CD4-positive, alpha-beta T cell treated with Interleukin-15 for 4 hours (primary cell): ENCODE measurements at places on chromosomes 12 and 14.

GRCh38 chr12:7282844-7283243, 21.0 kb upstream of the ACSM4 start:
- no peak for DNase-seq

GRCh38 chr12:51399891-51400290, 8.7 kb upstream of the GALNT6 start:
- DNase-seq, result no peak

GRCh38 chr14:101849125-101849524, 87.6 kb downstream of the PPP2R5C start:
- DNase-seq, result no peak

DNA sequence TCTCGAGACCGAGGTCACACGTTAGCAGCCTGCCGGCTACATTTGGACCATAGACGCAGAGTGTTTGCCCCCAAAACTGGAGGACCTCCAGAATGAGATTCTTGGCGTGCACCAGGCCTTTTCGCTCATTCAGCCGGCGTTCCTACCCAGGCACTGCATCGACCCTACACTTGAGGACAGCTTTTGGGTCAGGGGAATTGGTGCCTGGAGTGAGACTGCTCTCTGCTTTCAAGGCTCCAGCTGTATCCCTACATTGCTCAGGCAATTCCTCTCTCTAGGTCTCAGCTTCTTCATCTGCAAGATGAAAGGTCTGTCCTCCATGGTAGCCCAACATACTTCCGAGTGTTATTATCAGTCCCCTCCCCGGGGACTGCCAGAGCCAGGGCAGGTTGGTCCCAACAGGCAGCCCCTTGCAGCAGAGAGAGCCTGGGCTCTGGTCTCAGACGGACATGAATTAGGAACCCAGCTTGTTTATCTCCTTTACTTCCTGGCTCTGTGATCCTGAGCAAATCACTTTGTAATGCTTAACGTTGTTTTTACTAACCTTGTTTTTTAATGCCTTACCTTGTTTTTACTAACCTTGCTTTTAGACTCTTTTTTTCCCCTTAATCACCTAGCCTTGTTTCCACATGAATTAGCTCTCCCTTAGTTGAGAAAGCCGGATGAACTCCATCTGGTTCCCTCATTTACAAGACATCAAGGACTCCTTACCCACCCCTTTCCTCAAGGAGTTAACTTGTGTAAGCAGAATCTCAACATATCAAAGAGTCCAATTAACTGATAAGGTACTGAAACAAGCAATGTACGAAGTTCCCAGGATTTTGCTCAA, 892 bp downstream of the TCHP start:
- no peak for DNase-seq

DNA sequence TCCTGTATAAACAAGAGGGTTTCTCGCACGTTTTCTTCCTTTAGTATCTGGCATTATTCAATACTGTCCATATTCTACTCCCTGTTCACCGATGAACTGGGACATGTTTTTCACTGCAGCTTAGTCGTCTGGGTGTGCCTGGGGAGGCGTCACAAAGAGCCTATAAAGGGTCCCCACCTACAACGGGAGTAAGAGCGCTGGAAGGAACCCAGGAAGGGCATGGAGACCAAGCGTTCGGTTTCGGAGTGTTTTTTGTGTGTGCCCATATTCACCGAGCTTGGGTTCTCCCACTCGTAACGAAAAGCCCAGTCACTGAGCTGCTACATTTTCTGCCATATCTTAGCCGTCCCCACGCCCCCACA, 592 bp upstream of the USP15 start:
- DNase-seq, result no peak

DNA sequence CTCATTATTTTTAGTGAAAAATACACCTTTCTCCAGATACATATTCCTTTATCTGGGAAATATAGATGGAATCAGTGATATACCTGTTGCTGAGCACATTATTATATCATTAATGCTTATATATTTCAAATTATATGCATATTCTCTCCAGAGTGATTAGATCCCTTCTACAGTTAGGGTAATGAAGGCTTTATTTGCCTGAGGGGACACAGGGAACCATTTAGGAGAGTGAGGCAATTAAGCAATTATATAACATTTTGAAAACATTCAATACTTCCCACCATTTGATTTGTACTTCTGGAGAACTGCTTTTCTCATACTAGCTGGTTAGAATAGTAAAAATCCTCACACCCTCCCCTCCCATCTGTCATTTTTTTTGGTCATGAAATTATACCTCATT, 212.8 kb upstream of the NOVA1 start:
- DNase-seq, result no peak

- DNase-seq, result no peak
These were observed 34.1 kb upstream of the C12orf75 start for GRCh38 chr12:105296116-105297089.

DNA sequence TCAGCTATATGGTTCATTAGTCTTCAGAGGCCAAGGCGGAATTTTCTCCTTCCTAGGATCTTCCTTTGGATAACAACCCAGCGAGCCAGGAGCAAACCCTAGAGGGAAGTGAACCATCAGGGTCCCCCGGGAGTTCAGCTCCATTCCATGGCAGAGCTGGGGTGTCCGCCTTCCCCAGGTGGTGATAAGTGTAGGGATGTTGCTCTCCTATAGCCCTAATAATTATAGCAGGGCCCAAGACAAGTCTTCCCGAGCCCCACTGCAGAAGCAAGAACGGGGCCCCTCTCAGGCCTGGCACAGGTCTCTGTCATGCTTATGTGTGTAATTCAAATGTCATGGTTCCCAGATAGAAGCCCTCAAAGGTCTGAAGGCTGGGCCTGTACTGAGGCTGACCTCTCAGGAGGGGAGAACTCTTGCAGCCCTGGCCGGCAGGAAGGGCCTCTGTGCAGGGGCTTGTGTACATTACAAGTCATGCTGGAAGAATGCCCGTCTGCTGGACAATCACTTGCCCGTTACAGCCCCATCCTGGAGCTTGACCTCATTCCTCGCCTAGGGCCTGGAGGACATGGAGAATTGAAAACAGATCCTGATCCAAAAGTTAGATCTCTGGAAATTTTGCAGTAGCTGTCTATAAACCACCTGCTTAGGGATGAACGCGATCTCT, 17.3 kb downstream of the LRTM2 start:
- DNase-seq, result no peak

DNA sequence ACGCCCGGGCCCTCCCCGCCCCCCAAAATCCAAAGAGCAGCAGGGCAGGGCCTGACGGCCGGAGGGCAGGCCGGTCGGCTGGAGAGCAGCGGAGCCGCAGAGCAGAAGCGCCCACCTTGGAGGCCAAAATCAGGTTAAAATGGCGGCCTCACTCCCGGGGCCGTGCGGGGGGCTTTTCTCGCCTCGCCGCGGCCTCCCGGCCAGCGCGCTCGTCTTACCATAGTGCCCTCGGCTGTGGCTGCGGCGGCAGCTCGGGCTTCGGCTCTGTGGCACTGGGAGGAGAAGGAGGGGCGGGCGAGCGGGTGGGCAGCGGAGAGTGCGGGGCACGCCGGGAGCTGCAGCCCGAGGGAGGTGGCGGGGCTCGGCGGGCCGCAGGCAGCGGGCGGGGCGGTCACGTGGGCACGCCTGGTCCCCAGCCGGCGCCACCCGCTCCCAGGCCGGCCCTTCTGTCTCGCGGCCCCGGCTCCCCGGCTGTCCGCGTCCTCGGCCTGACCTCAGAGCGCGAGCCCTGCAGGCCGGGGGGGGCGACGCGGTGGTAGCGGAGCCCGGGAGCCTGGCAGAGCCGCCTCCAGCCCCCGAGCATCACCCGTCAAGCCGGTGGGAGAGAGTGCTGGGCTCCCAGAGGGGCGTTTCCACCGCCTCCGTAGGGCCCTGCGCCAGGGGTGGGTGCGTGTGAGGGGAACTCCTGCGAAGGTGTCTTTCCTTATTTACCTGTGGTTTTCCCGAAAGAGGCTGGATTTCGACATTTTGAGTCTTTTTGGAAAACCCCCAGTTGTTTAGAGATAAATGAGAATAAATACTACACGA, at the start of gene CFL2:
CFL2 (minus strand) TSS at position 274 of the 807 bp plus-strand sequence; CDS start at position 221, 53 bp downstream.
- DNase-seq, result peak; percentile 74

DNA sequence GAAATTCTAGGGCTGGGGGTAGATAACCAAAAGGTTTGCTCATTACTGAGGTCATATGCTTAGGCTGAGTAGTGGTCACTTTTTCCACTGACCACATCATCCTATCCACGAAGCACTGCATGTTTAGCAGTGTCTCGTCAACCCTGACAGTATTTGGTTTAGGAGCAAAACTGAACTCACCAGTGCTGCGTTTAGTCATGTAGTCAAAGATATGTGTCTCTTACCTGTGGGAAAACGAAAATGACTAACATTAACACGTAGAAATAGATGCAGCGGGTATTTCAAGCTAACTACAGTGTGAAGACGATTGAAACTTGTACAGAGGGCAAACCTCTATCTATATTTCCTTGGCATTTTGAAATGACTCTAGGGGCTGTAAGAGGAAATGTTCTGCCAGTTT, 34.6 kb downstream of the MTHFD1 start:
- DNase-seq, result no peak

- DNase-seq, result no peak
These were observed 173.1 kb downstream of the DUSP6 start for GRCh38 chr12:89179245-89179644.

- DNase-seq, result peak; percentile 78
These were observed 11.9 kb downstream of the RARG start for GRCh38 chr12:53219956-53220693.

DNA sequence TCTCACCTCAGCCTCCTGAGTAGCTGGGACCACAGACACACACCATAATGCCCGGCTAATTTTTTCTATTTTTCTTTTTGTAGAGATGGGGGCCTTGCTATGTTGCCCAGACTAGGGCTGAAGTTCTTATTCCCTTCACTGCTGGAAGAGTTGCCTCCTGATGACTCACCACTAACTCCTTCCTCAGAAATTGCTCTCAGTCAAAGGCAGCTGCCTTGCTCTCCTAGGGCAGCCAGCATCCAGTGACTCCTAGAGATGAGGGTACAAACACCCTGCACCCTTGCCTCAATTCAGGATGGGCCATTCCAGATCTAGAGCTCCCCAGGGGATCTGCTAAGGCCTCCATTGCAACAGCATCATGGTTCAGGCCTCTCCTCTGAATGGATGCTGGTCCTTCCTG, 54.0 kb upstream of the RASSF8 start:
- DNase-seq, result no peak

GRCh38 chr14:69753860-69754259, 13.1 kb upstream of the SRSF5 start:
- no peak for DNase-seq

DNA sequence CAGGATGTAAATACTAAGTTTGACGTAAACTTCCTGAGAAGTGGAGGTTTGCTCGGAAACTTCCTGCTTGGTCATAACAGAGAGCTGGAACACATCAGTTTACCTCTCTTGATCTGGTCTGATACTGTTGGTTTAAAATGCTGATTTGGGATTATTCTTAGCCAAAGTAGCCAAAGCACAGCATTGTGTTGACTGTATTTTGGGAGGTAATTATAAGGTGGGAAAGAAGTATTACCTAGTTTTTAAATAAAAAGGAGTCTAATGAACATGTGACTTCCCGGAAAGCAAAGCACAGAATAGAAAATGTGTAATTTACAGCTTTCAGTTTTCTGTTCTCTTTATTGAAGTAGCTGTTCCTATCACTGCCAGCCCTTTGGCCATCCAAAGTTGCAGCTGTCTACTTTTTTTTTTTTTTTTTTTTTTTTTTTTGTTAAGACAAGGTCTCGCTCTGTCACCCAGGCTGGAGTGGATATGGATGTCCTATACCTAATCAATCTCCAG, 52.2 kb upstream of the SRP54 start:
- DNase-seq, result peak; percentile 44

- DNase-seq, result peak; percentile 17
These were observed 107.3 kb downstream of the CRADD start for GRCh38 chr12:93784339-93785086.

DNA sequence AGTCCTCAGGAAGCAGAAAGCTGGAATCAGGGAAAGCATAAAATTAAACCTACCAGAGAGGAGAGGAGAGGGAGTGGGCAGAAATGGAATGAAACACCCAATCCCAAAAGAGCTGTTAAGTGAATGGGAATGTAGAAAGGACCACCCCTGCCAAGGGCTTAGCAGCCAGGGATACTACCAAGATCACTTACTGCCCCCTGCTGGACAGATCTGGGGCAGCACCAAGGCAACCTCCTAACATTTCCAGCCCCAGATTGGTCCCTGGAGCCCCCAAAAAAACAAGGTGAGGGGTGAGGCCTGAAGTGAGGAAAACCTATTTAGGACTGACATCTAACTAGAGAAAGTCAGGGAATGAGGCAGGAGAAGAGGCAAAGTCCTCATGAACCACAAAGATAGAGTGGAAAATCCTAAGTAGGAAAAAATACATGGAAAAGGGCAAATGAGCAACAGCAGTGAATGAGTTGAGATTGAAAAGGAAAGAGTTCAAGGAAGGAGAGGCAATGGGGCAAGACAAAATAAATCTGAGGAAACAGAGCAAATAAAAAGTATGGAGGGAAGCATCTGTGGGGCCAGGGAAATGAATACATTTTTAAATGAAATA, 11.2 kb upstream of the FKBP11 start:
- DNase-seq, result peak; percentile 80

DNA sequence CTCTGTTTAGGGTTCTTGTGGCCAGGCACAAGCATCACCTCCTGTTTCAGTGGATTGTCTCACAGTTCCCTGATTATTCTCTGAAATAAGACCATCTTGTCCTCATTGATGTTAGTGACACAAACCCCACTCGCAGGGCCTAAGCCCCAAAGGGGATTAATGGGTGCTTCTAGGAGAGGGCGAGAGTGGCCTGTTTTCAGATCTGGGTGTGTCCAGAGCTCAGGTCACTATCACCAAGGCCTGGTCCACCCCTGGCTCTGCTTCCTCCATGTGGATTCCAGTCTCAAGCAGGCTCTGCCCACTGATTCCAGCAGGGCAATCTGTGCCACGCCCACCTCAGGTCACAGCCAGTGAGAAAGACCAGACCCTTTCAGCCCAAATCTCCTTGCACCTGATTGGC, 361.9 kb downstream of the ADGRD1 start:
- DNase-seq, result no peak

DNA sequence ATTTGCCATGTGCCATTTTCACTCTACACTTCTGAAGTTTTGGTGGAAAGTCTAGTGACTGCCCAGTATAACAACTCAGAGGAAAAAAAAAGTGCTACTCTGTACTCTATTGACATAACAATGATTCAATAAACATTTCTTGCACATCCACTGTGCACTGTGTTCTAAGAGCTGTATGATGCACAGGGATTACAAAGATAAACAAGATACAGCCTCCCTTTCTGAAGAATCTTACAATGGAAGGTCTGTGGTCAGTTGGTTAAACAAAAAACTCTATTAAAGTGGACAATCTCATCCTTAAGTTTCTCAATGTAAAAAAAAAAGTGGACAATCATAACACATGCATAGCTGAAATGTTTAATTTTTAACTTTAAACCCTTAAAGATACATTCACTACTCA, 105.7 kb upstream of the RASSF8 start:
- no peak for DNase-seq

DNA sequence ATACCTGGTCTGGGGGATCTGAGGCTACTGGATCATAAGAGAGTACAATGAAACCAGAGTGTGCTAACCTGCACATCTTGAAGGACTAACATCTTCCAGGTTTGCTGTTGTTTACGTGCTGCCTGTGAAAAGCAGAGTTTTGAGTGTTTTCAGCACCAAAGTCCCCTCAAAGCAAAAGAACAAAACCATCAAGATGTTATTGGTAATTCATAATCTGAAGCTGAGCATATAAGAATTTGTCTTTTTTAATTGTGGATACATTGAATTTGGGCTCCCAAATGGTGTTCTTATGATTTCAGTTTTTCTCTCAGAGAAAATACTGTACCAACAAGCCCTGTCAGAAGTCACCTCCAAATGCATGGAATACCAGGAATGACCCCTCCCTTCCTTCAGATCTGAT, 110.2 kb downstream of the BTG1 start:
- DNase-seq, result no peak

- DNase-seq, result no peak
These were observed 208.7 kb downstream of the KITLG start for GRCh38 chr12:88371416-88372183.

- DNase-seq, result no peak
These were observed 1.8 kb downstream of the TRAF3 start for GRCh38 chr14:102779084-102779462.
